AG04449 (cell line): ENCODE measurements at places on chromosomes 1 and 21.
A peak's percentile ranks its signal among the peaks of the same experiment; 100 is the strongest.

GRCh38 chr1:166170075-166170474 lies 3.3 kb upstream of the FAM78B start:
- no peak for DNase-seq

DNA sequence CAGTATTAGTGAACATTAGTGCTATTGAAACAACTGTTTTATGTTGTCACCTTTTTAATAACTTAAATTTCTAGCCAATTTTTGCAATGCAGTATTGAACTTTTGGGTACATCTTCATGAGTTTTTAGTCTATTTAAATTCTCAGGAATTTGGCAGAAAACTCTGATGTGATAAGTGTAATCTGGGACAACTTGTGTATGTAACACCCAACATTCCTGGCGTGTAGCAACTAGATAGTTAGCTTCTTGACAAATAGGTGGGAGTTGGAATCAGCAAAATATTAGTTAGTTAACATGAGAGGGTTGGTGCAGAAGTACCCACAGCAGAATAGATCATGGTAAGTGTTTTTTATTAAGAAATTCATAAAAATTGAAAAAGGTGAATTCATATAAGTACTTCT lies 111.6 kb downstream of the ITSN1 start:
- no peak for DNase-seq

DNA sequence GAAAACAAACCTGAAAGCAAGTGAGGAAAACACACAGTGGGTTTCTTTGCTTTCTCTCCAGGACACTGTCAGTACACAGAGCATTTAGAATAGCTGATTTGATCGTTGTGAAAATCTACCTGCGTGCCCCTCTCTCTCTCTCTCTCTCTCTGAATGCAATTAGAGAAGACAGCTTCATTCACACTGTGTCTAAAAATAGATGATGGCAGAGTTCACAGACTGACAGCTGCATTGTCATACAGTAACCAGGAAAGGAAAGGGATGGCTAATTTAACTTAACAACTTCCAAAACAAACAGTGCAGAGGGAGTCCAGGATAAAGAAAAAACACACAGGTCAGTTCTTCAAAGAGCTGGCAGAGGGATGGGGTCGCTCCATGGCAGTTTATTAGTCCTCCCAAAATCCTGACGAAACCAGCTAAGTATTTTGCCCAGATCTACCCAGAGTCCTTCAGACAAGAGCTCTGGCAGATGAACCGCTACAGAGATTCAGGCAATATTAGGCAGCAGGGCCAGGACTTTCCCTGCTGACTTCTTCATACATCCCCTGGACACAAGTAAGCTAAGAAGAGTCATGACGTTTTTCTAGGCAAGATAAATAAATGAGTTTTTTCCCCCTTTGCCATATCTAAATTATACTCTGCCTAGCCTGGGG lies 58.9 kb downstream of the WLS start:
- DNase-seq: no peak

DNA sequence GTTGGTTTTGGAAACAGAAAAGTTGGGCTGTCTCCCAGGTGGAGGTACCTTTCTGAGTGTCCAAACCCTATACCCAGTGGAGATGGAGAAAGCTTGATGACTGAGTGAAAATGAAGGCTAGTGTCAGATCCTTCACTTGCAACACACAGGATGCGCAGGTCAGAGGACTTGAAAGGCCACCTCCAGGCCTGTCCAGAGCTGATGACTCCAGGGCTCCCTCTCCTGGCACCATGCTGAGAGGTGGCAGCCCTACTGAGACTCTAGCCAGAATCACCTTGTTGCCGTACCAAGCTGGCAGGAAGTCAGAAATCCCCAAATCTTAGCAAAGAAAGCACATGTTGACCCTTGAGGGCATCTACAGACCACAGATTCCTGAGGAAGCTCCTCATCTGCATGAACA lies 16.4 kb downstream of the KNCN start:
- no peak for DNase-seq

GRCh38 chr1:155207806-155208540 lies at the start of gene THBS3:
Gene THBS3, minus strand, starts transcription at chr1:155207897. Its CDS starts 21 bp downstream, at chr1:155207876.
- DNase-seq: no peak

- no peak for DNase-seq
Observed at GRCh38 chr1:34270181-34270580, 93.5 kb downstream of the C1orf94 start.

- DNase-seq: no peak
Observed at GRCh38 chr1:156584813-156585212, 5.3 kb downstream of the TTC24 start.

DNA sequence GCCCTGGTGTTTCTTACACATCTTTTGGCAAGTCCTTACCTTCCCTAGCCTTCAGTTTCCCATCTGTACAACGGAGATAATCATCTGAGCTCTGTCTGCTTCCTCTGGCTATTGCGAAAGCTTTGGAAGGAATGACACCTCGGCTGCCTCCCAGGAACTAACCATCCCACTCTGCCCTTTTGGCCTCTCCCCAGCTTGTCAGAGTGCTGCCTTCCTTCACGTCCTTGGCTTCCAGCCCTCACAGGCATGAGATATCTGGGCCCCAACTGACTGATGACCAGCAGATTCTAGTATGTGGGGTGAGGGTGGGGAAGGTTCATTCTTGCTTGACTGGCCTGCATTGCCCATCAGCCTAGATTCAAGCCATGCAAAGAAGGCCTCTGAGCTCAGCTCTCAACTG lies 253.1 kb upstream of the FGGY start:
- peak; percentile 92 for DNase-seq

GRCh38 chr1:209617047-209617673 lies 33.6 kb downstream of the CAMK1G start:
- DNase-seq: no peak

DNA sequence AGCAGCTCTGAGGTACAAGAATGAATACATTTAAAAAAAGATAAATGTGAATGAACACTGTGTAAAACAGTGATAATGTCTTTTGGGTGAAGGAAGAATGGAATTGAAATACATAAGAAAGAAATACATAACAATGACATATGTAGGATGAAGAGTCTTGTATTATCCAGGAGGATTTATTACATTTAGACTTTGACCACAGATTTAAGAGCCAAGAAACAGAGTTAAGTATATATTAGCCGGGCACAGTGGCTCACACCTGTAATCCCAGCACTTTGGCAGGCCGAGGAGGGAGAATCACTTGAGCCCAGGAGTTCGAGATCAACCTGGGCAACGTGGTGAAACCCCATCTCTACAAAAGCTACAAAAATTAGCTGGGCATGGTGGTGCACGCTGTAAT lies 79.7 kb downstream of the SCCPDH start:
- no peak for DNase-seq

DNA sequence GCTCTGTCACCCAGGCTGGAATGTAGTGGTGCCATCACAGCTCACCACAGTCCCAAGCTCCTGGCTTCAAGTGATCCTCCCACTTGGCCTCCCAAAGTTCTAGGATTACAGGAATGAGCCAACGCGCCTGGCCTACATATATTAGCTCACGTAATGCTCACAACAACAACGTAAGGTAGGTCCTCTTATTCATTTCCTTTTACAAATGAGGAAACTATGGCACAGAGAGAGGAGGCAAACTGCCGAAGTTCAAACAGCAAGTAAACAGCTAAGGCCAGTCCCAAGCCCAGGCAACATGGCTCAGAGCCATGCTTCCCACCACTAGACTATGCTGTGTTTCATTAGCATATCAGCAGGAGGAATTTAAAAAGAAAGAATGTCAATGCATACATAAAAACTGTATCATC lies 284.4 kb downstream of the VAV3 start:
- DNase-seq: no peak

DNA sequence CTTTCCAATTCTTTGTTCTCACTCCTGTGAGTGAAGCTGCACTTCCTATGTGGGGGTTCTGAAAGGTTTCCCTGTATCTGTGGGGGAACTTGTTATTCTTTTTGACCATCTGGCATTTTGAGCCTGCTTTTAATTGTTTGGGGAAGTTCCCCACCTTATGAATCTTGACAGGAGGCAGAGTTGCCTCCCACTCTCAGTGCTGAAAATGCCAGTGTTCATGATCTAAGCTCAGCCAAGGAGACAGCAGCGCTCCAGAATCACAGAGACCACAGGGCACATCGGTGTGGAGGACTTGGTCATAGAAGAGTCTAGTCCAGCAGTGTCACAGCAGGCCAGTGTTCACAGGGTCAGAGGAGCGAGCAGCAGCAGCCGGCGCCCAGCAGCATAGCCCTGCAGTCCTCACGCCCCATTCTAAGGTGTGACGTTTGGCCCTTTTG lies 63.8 kb upstream of the PRDX6 start:
- DNase-seq: no peak

GRCh38 chr1:166914111-166914510 lies 38.0 kb upstream of the TADA1 start:
- no peak for DNase-seq

DNA sequence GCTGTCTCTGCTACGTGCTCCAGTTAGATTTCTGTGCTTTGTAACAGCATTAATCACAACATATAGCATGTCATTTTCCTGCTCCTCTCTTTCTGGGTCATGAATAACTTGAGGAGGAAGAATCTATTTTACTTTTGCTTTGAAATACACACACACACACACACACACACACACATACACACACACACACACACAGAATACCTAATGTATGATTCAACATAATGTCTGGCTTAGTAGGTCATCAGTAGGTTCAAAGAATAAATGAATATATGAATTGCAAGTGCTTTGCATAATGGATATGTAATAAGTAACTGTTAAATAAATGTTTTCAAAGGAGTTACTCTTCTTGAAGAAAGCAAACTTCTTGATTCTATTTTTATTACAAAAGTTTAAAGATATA lies 249.0 kb downstream of the PDE4B start:
- DNase-seq: no peak
